ENCODE measurements at places on chromosomes 11 and 22.

GRCh38 chr11:80529726-80530125 is 1088.9 kb upstream of the TENM4 start:
- DNase-seq, result no peak

- DNase-seq, result no peak
These were observed 4.1 kb upstream of the EPS8L2 start for GRCh38 chr11:701741-702461.

DNA sequence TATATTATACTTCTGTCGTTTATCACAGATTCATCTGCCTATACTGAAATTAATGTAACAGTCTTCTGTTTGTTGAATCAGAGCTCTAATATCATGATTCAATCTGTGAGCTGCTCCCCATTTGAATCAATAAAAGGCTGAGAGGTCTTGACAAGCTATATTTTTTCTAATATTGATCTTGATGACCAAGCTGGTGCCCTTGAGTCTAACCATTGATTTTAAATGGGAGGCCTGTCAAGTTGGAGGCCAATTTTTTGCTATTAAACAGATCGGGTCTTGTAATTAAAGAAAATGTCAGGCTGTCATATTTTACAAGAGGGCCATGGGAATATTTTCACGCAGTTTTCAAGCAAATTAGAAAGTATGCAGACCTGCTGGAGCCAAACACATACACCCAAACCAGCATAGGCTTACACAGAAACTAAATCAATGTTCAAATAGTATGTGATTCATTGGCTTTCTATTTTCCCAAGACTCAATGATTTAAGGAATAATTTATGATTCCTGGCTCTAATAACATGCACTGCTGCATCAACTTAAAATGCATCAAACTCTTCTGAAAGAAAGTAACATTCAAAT is 286.9 kb downstream of the CNTN5 start:
- DNase-seq, result no peak

DNA sequence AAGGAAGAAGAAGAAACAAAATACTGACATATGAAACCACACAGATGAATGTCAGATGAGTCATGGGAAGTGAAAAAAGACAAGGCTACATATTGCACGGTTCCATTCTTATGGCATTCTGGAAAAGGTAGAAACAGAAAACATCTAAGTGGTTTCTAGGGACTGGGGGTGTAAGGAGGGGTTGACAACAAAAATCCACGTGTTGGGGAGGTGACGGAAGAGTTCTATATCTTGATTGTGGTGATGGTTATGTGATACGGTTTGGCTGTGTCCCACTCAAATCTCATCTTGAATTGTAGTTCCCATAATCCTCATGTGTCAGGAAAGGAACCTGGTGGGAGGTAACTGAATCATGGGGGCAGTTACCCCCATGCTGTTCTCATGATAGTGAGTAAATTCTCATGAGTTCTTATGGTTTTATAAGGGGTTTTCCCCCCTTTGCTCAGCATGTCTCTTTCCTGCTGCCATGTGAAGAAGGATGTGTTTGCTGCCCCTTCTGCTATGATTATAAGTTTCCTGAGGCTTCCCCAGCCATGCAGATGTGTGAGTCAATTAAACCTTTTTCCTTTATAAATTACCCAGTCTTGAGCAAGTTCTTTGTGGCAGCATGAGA is 6.4 kb upstream of the ARFGAP3 start:
- DNase-seq, result peak; percentile 89

- DNase-seq, result no peak
These were observed 3.4 kb upstream of the ANO1 start for GRCh38 chr11:70074746-70075145.

GRCh38 chr22:49738006-49738405 is 89.7 kb downstream of the BRD1 start:
- DNase-seq, result no peak

DNA sequence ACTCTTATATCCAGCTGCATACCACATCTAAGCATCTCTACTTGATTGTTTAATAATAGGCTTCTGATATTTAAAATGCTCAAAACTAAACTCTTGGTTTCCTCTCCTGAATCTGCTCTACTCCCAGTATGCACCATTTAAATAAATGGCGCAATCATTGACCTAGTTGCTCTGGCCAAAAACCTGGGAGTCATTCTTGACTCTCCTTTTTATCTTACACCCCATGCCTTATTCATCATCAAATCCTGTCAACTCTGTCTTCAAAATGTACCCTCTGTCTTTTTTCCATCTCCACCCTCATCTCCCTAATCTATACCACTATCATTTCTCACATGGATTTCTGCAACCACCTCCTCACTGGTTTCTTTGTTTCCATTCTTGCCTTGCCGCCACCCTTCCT is 399.6 kb upstream of the CCDC90B start:
- no peak for DNase-seq

GRCh38 chr11:92048415-92048814 is 176.2 kb upstream of the FAT3 start:
- peak; percentile 80 for DNase-seq

DNA sequence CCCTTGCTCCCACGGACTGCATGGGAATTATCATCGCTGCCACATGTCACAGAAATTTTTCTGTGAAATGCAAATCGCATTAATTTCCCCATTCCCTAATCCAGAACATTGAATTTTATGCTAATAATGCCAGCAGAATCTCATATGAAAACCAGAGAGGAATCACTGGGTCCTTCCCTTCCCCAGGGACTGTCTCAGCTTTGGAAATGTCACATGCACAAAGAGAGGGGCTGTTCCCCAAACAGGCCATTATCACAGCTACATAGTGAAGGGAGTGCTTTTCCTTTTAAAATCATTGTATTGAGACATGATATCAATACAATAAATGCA is 954.5 kb downstream of the BRD1 start:
- no peak for DNase-seq

- no peak for DNase-seq
These were observed 54.7 kb upstream of the CCDC188 start for GRCh38 chr22:20205464-20205963.

- DNase-seq, result no peak
These were observed 11.4 kb downstream of the FEN1 start for GRCh38 chr11:61803889-61804647.

DNA sequence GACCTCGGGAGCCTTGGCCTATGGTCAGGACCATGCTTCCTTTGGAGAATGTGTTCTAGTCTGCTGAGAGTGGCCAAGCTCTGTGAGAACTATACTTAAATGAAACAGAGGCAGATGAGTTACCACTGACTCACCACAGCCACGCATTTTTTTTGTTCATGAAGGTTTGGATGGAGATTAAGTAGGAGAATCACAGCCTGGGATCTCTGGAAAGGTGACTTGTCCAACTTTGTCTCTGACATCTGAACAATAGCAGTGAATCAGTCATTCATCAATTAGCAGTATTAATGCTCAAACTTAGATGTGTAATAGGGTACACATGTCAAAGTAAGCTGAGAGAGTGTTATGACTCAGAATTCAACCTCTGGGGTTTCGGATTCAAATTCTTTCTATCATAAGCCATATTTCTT is 100.7 kb upstream of the ANO3 start:
- DNase-seq, result peak; percentile 98

GRCh38 chr22:35630387-35630793 is 13.3 kb upstream of the MB start:
- peak; percentile 46 for DNase-seq

DNA sequence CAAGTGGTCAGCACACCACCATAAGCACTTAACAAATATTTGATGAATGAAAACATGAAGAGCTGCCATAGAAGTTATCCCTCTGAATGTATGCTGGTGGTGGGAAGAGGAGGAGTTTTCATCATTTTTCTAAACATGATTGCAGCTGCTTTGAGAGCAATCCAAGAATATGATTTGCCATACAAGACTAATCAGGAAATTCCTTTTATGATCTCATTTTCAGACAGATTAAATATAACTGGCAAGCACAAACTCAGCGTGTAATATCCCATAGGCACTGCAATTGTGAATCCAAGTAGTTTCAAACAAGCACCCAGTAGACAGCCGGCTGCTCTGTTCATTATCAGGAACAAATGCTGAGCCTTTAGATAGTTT is 505.7 kb upstream of the LUZP2 start:
- no peak for DNase-seq

GRCh38 chr11:105489446-105489845 is 120.4 kb upstream of the GRIA4 start:
- no peak for DNase-seq

DNA sequence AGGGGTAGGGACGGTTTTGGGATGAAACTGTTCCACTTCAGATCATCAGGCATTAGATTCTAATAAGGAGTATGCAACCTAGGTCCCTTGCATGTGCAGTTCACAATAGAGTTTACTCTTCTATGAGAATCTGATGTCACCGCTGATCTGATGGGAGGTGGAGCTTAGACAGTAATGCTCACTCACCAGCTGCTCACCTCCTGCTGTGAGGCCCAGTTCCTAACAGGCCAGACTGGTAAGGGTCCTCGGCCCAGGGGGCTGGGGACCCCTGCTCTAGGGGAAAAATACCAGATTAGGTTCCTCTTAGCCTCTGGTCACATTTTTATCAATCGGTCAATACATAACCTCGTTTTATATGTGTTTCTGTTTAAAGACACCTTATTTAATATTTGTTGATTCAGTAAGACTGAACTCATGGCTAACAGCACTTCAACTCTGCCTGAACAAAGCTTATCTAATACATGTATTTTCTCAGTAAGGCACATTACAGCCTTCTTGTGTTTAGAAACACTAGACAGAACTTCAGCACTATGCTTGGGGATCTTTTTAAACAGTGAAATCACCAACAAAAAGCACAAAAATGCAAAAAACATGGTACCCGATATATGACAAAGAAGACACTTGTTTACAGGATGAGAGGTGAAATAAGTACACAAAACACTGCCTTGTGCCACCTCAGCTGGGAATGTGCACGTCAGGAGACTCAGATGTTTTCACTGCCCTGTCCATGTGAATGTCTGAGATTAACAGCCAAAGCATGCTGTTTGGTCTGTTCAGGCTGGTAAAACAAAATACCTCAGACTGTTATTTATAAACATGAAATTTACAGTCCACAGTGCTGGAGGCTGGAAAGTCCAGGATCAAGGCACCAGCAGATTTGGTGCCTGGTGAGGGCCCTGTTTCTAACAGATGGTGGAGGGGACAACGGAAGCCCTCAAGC is 107.5 kb downstream of the USP35 start:
- no peak for DNase-seq

- DNase-seq, result no peak
These were observed 11.5 kb downstream of the ZBED4 start for GRCh38 chr22:49865156-49865555.

GRCh38 chr11:109706945-109707344 is 285.0 kb downstream of the C11orf87 start:
- no peak for DNase-seq

DNA sequence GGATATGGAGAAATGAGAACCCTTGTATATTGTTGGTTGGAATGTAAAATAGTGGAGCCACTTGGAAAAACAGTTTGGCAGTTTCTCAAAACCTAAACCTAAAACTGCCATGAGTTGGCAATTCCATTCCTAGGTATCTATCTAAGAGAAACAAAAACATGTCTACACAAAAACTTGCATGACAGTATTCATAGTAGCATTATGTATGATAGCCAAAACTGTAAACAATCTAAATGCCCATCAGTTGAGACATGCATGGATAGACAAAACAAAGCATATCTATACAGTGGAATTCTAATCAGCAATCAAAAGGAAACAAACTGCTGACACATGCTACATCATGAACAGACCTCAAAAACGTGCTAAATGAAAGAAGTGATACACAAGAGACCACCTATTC is 34.9 kb downstream of the TRAF6 start:
- peak; percentile 95 for DNase-seq

DNA sequence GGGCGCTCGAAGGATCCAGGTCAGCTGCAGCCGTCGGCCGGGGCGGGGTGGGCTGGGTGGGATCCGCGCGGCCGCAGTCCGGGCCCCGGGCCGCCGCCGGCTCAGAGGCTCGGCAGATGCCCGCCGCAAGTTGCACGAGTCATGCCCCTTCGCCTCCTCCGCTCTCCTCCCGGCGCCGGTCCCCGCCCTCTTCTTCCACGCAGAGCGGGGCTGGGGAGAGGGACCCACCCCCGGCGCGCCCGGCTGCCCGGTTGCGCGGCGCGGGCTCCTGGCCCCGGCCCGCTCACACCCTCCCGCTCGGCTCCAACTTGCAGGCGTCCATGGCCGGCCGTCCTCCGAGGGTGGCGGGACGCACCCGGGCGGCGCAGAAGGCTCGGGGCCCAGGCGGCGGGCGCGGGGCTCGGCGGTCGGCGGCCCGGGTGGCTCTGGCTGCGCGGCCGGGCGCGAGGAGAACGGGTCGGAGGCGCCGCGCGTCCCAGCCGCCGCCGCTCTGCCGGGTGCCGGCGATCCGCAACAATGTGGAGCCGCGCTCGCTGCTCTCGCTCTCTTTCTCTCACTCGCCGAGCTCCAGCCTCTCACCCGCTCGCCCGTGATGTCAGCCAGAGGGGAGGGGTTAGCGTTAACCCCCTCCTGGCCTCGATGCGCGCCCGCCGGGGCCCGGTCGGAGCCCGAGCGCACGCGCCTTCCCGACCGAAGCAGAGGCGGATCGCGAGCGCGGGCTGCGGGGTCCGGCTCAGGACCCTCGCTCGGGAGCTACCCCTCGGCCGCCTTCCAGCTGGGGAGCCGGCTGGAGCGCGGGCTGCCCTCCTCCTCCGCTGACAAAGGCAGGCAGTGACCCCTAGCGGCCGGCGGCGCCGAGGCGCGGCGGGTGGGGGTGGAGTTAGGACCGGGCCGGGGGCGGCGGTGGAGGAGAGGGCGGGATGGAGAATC is at the start of gene NECTIN1:
NECTIN1 (minus strand) TSS at position 550 of the 930 bp plus-strand sequence. CDS start 647 bp downstream, outside the sequence.
- peak; percentile 53 for DNase-seq

GRCh38 chr11:97622795-97623194 is 1233.0 kb downstream of the JRKL start:
- no peak for DNase-seq

DNA sequence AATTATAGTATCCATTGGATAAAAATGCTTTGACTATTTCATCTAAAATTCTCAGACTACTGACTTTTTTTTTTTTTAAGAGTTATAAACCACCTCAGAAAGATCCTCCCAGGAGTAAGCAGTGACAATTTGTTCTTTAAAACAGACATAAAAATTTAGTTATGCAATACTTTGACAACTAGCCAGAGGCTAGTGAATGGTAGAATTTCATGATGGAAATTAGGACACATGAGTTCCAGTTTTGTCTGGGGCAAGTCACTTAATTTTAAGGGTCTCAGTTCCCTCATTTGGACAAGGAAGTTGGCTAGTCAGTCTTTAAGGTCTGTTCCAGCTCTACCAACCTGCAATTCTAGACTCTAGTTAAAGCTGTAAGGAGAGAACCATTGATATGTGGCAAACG is 2.9 kb downstream of the IL18 start:
- DNase-seq, result no peak

DNA sequence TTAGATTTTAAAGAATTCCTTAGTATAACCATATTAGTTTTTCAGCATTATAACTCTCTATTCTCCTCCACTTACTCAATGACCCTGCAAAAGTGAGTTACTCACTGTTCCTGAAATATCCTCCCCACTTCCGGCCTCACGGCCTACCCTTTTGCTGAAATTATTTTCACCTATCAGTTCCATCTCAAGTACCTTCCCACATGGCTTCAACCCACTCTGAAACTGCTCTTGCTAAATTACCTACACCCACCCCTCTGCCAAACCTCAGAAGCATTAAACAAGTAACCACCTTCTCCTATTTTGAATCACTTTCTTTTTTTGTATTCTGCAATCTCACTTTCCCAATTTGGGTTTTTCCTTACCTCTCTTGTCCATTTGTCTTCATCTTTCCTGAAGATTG is 37.7 kb downstream of the OR5P2 start:
- no peak for DNase-seq

All from foreskin keratinocyte (primary cell).